ENCODE measurements at places on chromosomes 7 and 10.
A peak's percentile ranks its signal among the peaks of the same experiment; 100 is the strongest.

GRCh38 chr10:104084482-104085142, 1.1 kb downstream of the COL17A1 start:
- no peak for DNase-seq

GRCh38 chr7:49852619-49853462, 79.4 kb downstream of the VWC2 start:
- DNase-seq, result peak; percentile 16

- peak; percentile 57 for DNase-seq
Measured at GRCh38 chr10:90857635-90858460, at the start of gene HTR7. TSS of gene HTR7 (minus strand) at chr10:90858039. CDS start at chr10:90857671, 368 bp downstream.

DNA sequence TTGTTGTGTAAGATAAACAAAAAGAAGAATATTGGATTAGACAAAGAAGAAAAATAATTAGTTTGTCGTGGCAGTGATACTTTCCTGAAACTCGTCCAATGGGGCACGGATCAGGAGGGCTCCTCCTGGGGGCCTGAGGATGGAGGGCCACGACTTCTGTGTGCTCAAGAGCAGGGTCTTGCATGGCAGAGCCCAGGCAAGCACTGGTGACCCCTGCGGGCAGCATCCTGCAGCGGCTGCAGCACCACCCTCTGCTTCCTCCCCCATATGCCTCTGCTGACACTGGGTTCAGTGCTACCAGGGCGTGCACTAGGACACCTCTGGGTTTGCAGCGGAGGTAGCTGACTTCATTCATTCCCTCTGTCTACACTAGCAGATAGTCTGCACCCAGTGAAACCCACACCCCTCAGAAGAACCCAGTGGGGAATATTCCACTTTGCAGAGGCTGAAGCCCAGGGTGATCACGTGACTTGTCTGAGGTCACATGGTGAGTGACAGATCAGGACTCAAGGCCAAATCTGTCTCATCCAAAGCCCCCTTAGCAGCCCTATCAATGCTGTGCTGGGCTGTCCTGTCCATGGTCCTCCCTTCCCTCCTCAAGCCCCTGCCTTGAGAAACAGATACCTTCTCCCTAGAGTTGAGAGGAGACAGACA, 375.5 kb downstream of the TCERG1L start:
- no peak for DNase-seq

- peak; percentile 78 for DNase-seq
Measured at GRCh38 chr10:88091490-88092061, 228.2 kb downstream of the PTEN start.

- no peak for DNase-seq
Measured at GRCh38 chr10:126798649-126799048, 106.6 kb upstream of the DOCK1 start.

GRCh38 chr7:131327049-131327625, 539 bp upstream of the MKLN1 start:
- no peak for DNase-seq

GRCh38 chr7:85573844-85574243, 387.0 kb upstream of the SEMA3D start:
- no peak for DNase-seq

Measured in activated naive CD8-positive, alpha-beta T cell treated with anti-CD3 and anti-CD28 coated beads for 36 hours (primary cell).